ENCODE measurements at places on chromosomes 3 and 15.

- DNase-seq: no peak
These were observed 17.5 kb downstream of the LSG1 start for GRCh38 chr3:194654443-194654842.

DNA sequence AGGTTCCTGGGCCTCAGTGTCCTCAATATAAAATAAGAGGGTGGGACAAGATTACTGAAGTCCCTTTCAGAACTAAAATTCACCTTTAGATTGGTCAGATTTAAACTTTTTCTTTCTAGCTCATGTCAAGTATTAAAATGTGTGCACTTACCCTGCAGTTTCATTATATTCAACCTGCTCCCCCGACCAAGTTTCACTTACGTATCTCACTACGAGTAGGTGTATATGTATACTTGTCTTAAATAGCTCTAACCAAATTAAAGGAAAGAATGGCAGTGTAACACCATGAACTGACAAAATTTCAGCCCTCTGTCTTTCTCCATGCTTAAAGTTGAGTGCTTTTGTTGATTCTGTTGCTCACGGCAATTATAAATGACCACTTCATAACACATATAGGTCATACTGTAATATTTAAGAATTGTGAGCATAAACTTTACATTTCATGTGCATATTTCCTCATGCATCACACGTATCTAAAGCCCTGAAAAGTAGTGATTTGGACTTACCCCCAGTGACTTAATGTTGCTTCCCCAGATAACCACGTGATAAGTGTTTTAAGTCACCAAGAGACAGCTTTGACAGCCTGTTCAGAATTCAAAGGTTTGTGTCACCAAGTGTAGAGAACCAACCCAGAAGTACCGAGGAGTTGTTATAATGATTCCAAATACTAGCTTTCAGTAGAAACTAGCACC is 70.0 kb downstream of the PGPEP1L start:
- no peak for DNase-seq

DNA sequence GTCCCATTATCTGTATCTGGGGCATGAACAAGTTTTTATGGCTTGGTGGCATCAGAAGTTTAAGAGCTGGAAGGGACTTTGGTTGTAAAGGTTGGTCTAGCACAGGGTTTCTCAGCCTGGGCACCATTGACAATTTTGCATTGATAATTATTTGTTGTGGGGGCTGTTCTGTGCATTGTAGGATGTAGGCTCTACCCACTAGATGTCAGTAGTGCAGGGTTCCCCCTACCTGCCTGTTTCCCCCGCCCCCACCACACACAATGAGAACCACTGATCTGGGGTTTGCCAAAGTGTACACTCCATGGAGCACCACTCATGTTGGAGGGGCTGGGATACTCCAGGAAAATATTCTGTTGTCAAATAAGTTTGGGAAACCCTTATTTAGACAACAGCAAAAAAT is 42.7 kb downstream of the PLCL2 start:
- DNase-seq: no peak

- DNase-seq: no peak
These were observed 23.4 kb upstream of the MAP4 start for GRCh38 chr3:48039487-48040190.

DNA sequence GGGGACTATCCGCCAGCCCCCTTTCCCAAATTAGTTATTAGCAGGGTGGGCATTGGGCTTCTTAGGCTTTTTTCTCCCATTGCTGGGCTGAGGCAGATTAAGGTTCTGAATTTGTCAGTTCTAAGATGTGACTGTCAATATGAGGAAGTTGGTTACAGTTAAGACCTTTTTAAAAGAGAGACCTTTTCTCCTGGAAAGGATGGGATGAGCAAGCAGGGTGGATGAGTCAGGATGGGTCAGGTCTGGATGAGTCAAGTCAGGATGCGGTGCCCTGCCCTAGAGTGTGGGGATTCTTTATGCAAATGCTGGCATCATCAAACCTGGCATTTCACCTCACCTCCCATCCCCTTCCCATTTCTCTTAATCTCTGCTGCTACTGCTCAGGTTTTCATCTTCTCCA is 1.9 kb downstream of the AEN start:
- DNase-seq: no peak

DNA sequence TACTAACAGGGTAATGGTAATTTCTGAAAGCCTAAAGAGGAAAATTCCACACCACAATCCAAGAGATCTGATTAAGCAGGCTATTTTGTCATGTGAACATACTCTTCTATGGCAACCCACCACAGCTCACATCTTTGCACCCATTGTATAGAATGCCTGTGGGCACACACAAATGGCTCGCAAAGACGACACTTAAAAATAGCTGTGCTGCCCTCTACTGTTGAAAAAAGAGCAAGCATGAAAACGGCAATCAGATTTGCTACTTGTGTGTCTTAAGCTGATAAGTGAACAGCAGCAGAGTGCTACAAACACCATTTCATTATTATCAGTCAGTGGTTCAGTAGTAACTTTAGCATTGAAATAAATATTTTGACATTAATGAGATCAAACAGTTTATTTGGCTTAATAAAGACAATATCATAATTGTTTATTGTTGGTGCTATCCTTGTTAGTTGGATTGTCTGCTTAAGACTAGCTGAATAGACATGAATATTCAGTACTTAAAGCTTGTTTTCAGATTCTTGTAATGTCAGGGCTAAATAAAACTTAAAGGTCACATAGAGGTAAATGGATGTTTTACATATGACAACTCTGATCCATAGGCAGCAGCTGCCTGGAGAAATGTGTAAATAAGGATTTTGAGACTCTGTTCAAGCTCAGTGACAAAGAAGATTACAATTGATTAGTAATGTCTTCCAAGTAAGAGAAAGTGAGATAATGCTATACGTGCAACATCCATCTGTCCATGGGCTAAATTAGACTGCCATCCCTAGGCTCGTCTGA is 199.1 kb downstream of the LRRN1 start:
- DNase-seq: peak; percentile 23

Measured in CD4-positive, alpha-beta T cell treated with Interleukin-12 subunit alpha and Interleukin-12 subunit beta, for 1 hour (primary cell).